ENCODE measurements at places on chromosomes 6 and 20.
A peak's percentile ranks its signal among the peaks of the same experiment; 100 is the strongest.

DNA sequence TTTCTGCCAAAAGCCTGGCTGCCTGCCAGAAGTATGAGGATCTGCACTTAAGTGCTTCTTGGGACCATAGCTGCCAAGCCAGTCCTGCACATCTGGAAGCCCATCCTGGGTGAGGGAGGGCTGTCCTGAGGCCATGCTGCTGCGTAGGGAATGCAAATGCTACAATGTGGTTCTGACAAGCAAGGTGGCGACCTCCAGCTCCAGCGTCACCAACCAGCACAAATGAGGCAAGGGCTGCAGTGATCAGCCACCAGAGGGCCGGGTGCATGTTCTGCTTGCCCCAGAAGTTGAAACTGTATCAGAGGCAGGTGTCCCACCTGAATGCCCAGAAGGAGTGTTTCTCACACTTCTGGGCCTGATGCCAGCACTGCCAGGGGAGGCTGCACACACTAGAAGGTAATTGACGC is 99.1 kb upstream of the KCNQ5 start:
- no peak for DNase-seq

GRCh38 chr6:42278131-42278853 is 60.6 kb upstream of the MRPS10 start:
- DNase-seq: no peak

GRCh38 chr6:151069641-151070040 is 170.1 kb upstream of the AKAP12 start:
- no peak for DNase-seq

GRCh38 chr20:49267327-49267726 is 10.5 kb downstream of the ZNFX1 start:
- peak; percentile 72 for DNase-seq

DNA sequence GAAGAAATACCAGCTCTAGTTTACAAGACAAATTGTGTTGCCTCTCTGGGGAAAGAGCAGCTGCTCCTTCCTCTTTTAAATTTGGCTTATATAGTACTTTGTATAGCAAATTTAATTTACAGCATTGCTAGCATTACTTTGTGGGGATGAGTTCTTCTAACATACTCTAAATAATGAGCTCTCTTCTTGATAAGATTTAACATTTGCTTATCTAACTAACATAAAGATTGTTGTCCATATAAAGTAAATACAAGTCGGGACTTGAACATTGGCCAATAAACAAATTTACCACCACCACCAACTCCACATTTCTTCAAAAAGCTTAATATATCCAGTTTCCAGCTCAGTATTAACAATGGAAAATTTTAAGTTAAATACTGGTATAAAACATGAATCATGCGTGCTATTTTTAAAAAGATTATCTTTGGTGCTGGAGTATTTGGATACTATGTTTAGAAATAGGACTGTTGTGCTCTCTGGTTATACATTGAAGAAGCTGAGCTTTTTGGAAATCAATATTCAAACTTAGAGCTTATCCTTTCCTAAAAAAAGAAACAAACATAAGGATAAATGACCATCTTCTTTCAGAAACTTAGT is 1146.9 kb upstream of the GJE1 start:
- DNase-seq: no peak

GRCh38 chr6:166949528-166950442 is 6.6 kb downstream of the RNASET2 start:
- DNase-seq: no peak

GRCh38 chr6:39104528-39104927 is 10.5 kb downstream of the SAYSD1 start:
- DNase-seq: no peak
